ENCODE measurements at places on chromosomes 2 and 18. TPM values are rescaled to one million over a fixed set of nuclear protein-coding genes. Genes with fewer than 3 reads are reported as not detected.
A peak's percentile ranks its signal among the peaks of the same experiment; 100 is the strongest.

DNA sequence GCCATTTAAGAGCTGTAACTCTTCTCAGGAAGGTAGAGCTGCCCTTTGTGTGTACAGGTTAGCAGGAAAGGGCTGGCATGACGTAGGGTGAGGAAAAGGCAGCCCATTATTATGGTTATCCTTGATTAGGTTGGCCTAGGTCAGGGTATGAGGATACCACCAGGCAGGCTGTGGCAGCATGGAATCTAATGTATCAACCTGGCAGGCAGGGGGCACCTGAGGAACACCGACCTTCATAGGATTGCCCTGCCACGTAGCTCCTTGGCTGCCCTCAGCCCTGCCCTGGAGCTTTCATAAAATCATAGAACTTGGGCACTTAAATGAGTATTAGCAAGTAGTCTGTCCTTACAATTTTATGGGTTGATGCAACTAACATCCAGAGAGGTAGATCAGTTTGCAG lies 261.6 kb downstream of the LTBP1 start:
- no peak for DNase-seq

The C2orf15 gene
- 1.3 TPM for total RNA-seq

GRCh38 chr2:43019025-43019367 lies 207.4 kb downstream of the ZFP36L2 start:
- DNase-seq: no peak

DNA sequence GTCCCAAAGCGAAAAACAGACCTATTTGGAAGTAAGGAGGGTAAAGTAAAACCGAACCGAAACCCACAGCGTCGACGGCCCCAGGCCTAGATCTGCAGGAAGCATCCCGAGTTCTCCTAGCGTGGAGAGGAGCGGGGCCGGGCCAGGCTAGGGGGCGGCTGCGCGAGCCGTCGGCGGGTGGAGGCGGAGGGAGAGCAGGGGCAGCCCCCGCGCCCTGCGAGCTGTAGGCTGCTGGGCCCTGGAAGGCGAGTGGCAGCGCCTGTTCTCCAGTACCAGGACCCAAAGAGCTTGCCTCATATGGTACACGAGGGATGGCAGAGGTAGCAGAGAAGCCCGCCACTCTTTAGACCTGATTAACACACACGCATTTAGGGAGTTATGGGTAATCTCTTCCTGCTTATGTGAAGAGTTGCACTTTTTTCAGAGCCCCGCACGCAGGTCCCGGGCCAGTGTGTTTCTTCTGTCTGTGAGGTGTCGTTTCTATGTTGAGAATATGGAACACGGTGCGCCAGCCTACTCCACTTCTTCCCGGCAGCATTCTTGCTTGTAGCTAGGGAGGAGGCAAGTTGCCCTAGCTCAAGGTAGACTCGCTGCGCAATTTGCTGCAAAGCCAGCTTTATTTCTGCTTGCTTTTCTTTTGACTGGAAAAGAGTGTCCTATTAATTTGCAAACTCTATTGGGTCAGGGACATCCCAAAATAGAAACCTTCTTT lies 71.1 kb downstream of the ARHGEF33 start:
- no peak for DNase-seq

- no peak for DNase-seq
These were observed 108.9 kb upstream of the IL1R2 start for GRCh38 chr2:101882769-101883307.

DNA sequence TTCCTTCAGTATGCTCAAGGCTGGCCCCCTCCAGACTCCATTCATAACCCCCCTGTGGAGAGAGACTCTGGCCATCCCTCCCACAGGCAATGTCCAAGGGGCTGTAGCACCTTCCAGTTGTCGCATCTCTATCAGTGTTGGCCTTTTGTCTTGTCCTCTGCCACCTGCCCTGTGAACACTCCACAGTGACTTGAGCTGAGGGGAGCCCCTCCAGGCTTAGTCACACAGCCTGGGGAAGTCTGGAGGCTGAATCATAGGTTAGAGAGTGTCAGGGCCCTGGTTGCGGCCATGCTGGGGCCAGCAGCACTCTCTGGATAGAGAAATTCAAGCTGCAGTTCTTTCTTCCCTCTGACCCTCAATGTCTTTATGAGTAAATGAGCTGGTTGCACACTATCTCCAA lies 64.7 kb downstream of the GYPC start:
- DNase-seq: no peak

DNA sequence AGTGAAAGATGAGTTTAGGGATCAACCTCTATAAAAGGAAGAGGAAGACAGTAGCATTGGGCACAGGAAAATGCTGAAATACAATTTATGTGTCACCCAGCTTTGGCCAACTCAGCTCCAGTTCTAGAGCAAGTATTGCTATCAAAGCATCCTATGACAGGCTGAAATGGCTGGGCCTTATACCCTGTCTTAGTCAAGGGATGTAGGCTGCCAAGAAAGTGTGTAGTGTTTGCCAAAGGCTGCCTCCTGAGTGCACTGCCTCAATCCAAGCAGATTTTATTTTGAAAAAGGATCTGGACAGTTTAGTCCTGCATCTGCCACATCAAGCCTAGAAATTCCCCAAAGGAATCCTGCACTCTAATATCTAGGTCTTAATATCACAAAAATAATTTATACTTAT lies 359.9 kb upstream of the ZC3H15 start:
- no peak for DNase-seq

DNA sequence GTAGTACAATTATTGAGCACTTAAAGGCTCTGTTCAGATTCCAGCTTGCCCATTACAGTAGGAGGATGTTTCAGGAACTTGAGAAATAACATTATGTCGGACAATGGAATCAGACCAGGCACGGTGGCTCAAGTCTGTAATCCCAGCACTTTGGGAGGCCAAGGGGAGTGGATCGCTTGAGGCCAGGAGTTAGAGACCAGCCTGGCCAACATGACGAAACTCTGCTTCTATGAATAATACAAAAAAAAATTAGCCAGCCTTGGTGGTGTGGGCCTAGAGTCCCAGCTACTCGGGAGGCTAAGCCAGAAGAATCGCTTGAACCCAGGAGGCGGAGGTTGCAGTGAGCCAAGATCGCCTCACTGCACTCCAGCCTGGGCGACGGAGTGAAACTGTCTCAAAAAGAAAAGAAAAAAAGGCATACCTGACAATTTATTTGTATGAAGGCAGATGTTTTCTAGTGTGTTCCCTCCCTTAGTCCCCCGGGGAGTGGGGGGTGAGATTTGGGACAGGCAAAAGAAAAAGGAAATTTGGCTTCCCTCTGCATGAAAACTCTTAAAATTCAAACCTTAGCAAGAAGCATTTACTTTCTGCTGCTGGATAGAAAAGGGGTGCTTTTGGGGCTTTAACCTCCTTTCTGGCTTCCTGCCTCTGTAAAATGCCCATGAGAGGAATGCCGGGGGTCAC lies 13.7 kb upstream of the ZNF532 start:
- DNase-seq: no peak

The CRYGD gene
- total RNA-seq: 2.7 TPM

The ANKRD30B gene
- 5.6 TPM for total RNA-seq

- DNase-seq: no peak
These were observed 24.2 kb upstream of the SERPINE2 start for GRCh38 chr2:224063298-224063648.

- DNase-seq: no peak
These were observed 8.7 kb upstream of the WIPF1 start for GRCh38 chr2:174606336-174606735.

GRCh38 chr2:105446501-105446900 lies 47.6 kb upstream of the FHL2 start:
- DNase-seq: no peak

- DNase-seq: peak; percentile 58
These were observed 65.8 kb upstream of the ATL2 start for GRCh38 chr2:38442643-38443541.

DNA sequence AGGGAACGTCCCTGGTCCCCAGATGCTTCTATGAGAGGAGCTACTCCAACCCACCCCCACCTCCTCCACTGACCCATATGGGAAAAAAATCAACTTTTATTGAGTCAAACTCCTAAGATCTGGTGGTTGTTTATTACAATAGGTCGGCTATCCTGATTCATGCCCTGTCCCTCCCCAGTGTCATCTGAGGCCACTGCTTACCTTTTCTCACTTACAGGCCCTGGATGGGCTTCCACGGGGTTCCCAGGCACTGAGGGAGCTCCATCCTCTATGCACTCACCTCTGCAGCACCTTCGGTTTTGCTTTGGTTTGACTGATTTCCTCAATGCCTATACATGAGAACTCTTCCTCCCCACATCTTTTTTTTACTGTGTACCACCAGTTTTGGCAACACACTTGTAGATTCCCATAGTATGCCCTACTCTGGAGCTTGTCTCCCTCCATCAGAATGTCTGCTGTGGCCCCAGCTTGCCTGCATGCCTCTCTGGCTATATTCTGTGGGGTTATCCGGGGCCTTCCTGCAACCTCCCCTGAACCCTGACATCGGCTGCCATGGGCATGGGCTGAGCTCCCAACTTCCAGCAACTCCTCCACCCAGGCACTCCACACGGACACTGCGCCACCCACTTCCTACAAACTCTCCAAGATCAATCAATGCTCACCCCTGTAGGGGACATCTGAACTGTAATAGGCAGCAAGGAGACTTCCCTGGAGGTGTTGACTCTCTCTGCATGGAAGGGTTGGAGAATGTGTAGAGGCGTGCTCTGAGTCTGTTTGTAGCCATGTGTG lies 236.1 kb downstream of the VAPA start:
- no peak for DNase-seq

The IL1RN gene
- total RNA-seq: not detected

- no peak for DNase-seq
These were observed 5.1 kb downstream of the AGPS start for GRCh38 chr2:177397481-177398289.

GRCh38 chr2:237547841-237548416 lies 18.4 kb upstream of the PRLH start:
- no peak for DNase-seq

GRCh38 chr2:52658598-52658997 lies 1109.0 kb upstream of the CHAC2 start:
- no peak for DNase-seq

GRCh38 chr2:30178618-30179434 lies 32.0 kb downstream of the YPEL5 start:
- DNase-seq: peak; percentile 71

The SCYGR3 gene
- total RNA-seq: not detected

The TPO gene
- not detected for total RNA-seq

- no peak for DNase-seq
These were observed 109.7 kb upstream of the PKDCC start for GRCh38 chr2:41937921-41938708.

The SLC16A14 gene
- total RNA-seq: 19.7 TPM

GRCh38 chr2:15082105-15083058 lies 449.9 kb downstream of the LRATD1 start:
- DNase-seq: no peak

GRCh38 chr2:54658564-54659071 lies 64.8 kb upstream of the EML6 start:
- DNase-seq: no peak

GRCh38 chr2:238255636-238256035 lies 15.8 kb upstream of the HES6 start:
- DNase-seq: no peak

GRCh38 chr2:174012347-174013314 lies 47.5 kb upstream of the SP3 start:
- no peak for DNase-seq

The GPR35 gene
- total RNA-seq: 6.1 TPM

DNA sequence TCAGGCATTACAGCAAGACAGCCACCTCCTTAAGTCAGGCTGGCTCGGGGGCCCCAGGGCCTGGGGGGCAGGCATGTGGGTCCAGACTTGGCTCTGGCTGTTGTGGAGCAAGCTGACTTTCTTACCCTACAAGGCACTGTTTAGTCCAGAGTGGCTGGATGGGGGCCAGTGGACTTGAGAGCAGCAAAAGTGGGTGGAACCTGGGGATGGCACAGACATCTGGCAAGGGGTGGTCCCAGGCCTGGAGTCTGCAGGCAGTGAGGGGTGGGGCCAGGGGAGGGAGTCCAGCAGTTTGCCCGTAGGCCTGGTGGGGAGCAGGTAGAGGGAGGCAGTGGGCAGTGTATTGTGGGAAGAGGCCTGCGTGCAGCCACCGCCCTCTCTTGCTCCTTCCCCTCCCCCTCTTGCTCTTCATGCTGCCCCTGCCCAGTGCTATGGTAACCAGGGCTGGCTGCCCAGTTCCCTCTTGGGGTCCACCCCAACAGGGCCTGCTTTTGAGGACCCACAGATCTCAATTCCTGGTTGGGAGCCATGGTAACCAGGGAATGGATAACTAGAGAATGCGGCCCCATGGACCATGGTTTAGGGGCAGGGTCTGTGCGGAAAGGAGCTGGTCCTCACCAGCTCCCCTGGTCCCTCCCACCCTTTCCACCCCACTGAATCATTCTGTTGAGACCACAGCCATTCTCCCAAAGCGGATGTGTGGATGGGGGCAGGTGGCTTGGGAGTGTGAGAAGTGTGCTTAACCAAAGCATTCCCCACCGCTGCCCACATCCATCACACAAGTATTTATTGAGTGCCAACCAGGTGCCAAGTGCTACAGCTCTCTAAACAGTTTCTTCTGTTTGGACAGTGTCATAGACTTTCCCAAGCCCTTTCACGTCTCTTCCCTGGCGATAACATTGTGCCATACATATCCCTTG lies 19.3 kb downstream of the SPEG start:
- DNase-seq: no peak

GRCh38 chr18:12628706-12629702 lies 28.9 kb downstream of the SPIRE1 start:
- DNase-seq: no peak

DNA sequence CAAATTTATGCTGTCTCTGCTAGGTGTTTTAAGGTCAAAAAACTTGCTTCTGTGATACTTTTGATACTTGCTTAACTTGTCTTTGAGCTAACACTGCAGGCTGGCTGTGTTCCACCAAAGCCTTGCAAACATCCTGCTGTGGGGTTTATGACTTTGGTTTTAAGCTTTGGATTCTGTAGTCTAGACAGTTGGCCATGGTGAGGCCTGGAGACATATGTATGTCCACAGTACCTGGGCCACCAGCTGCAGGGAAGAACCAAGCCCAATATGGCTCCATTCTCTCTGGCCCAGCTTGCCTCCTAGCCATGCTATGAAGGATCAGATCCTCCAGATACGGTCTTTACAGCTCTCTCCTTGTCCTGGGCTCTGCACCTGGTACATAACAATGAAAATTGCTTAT lies 113.9 kb downstream of the INO80D start:
- DNase-seq: no peak

The VAMP8 gene
- 7.1 TPM for total RNA-seq

All from dorsolateral prefrontal cortex (tissue), 122 donors.